A549 treated with GW870086 at 1 μM for 4 hours (cell line): ENCODE measurements at places on chromosomes 5 and 9. TPM values are rescaled to one million over a fixed set of nuclear protein-coding genes. Genes with fewer than 3 reads are reported as not detected.

Gene GPR150
- 0.08 to 0.27 TPM (median 0.21 TPM) in 3 of 5 replicates, not detected in the others for total RNA-seq

Gene HSPB3
- 0.26 to 0.48 TPM (median 0.41 TPM) in 3 of 5 replicates, not detected in the others for total RNA-seq

Gene TMEM38B
- total RNA-seq = 11.6 to 18.2 TPM (median 13.6 TPM) in 5 replicates

Gene SPATA31C1
- total RNA-seq = not detected in 5 replicates

Gene LCN1
- 0.18 TPM in 1 of 5 replicates, not detected in the others for total RNA-seq

Gene IRX2
- total RNA-seq = 1.2 to 1.9 TPM (median 1.5 TPM) in 5 replicates

Gene SHOC1
- total RNA-seq = 0.05 TPM in 1 of 5 replicates, not detected in the others

Gene SLC46A2
- total RNA-seq = not detected in 5 replicates

Gene SETX
- total RNA-seq = 18.6 to 21.2 TPM (median 20.2 TPM) in 5 replicates

Gene MYOT
- not detected in 5 replicates for total RNA-seq

Gene MOB3B
- 7.2 to 11.0 TPM (median 9.6 TPM) in 5 replicates for total RNA-seq

Gene ADCY2
- not detected in 5 replicates for total RNA-seq
